PC-3 (cell line): ENCODE measurements at places on chromosomes 4 and X. TPM values are rescaled to one million over a fixed set of nuclear protein-coding genes. Genes with fewer than 3 reads are reported as not detected.

DNA sequence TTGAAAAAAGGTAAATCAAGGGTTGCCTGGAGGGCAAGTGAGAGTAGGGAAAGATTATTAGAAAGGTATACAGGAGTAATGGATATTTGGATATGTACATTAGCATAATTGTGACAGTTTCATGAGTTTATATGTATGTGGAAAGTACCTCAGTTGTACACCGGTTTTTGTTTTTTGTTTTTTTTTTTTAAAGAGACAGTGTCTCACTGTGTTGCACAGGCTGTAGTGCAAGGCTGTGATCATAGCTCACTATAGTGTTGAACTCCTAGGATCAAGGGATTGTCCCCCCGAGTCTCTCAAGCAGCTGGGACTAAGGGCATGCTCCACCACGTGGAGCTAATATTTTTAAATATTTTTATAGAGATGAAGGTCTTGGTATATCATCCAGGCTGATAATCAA is 15.3 kb upstream of the HPGD start:
- no peak overlapping the region for H3K4me3 ChIP-seq
- peaks cover 19% of the 10 kb centered on the region for H3K4me1 ChIP-seq
- DNase-seq: no peak
- no peaks in the 10 kb centered on the region for H3K27me3 ChIP-seq

GRCh38 chrX:46218373-46218772 is 326.8 kb downstream of the ZNF674 start:
- DNase-seq: no peak
- H3K27ac ChIP-seq: no peak overlapping the region
- no peak overlapping the region for H3K4me3 ChIP-seq
- H3K36me3 ChIP-seq: no peaks in the 10 kb centered on the region
- H3K4me1 ChIP-seq: no peaks in the 10 kb centered on the region
- H3K27me3 ChIP-seq: no peaks in the 10 kb centered on the region

DNA sequence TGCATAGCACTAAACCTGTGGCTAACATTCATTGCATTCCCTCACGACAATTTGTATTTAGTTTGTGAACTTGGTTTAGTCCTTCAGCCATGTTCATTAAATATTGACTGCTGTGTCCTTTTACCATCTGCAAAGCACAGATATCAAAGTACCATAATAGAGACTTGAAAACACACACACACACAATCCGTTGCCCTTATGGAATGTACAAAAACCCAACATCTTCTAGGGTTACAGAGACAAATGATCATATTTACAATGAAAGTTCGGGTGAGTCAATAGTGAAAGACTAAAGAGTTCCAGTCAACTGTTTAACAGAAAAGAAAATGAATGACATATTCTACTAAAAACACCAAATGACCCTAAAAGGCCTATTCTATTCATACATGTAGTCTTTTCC is 50.8 kb upstream of the TXK start:
- H3K27me3 ChIP-seq: no peaks in the 10 kb centered on the region
- no peak overlapping the region for H3K4me3 ChIP-seq
- H3K27ac ChIP-seq: no peak overlapping the region
- H3K4me1 ChIP-seq: no peaks in the 10 kb centered on the region

- DNase-seq: no peak
- no peak overlapping the region for H3K27ac ChIP-seq
- H3K27me3 ChIP-seq: no peaks in the 10 kb centered on the region
- H3K36me3 ChIP-seq: no peaks in the 10 kb centered on the region
These were observed 395.9 kb upstream of the INTU start for GRCh38 chr4:127236889-127237288.

- H3K27me3 ChIP-seq: no peaks in the 10 kb centered on the region
- no peaks in the 10 kb centered on the region for H3K4me1 ChIP-seq
- no peaks in the 10 kb centered on the region for H3K36me3 ChIP-seq
- H3K4me3 ChIP-seq: peak within 1 kb of the TSS; percentile 50
These were observed at the start of gene BEX1 for GRCh38 chrX:103063918-103064434. Gene BEX1, minus strand, starts transcription at chrX:103064171. Its CDS starts 897 bp downstream, at chrX:103063274.

Gene PNMA3
- total RNA-seq: not detected in 2 replicates

Gene PCDH7
- 1.8 and 1.9 TPM in 2 replicates for total RNA-seq

Gene CFI
- not detected in 2 replicates for total RNA-seq

Gene AVPR2
- not detected in 2 replicates for total RNA-seq

DNA sequence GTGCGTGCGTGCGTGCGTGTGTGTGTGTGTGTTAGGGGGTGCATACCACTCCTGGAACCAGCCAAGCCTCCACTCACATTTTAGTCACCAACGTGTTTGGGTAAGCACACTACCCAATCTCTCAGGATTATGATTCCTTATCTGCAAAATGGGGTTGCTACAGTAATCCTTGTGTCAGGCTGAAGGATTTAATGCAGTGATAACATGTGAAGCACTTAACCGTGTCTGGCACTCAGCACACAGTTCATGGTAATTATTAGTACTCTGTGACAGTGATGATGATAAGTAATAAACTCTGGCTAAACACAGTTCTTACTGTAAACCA is 57.3 kb downstream of the CLDN22 start:
- peaks cover 9% of the 10 kb centered on the region; the same call in 1 of the 2 replicates for H3K36me3 ChIP-seq
- H3K4me3 ChIP-seq: no peak overlapping the region
- peaks cover 20% of the 10 kb centered on the region for H3K4me1 ChIP-seq
- H3K27ac ChIP-seq: no peak overlapping the region
- H3K27me3 ChIP-seq: no peaks in the 10 kb centered on the region
- no peak for DNase-seq

GRCh38 chr4:121838136-121838535 is 14.5 kb upstream of the CCNA2 start:
- H3K27ac ChIP-seq: no peak overlapping the region
- H3K27me3 ChIP-seq: no peaks in the 10 kb centered on the region
- no peak for DNase-seq
- H3K4me1 ChIP-seq: no peaks in the 10 kb centered on the region
- no peaks in the 10 kb centered on the region for H3K36me3 ChIP-seq
- H3K4me3 ChIP-seq: no peak overlapping the region

GRCh38 chr4:94852616-94853015 is 94.9 kb downstream of the BMPR1B start:
- no peak for DNase-seq
- no peaks in the 10 kb centered on the region for H3K27me3 ChIP-seq
- H3K27ac ChIP-seq: no peak overlapping the region
- no peak overlapping the region for H3K4me3 ChIP-seq
- no peaks in the 10 kb centered on the region for H3K4me1 ChIP-seq
- H3K36me3 ChIP-seq: no peaks in the 10 kb centered on the region

DNA sequence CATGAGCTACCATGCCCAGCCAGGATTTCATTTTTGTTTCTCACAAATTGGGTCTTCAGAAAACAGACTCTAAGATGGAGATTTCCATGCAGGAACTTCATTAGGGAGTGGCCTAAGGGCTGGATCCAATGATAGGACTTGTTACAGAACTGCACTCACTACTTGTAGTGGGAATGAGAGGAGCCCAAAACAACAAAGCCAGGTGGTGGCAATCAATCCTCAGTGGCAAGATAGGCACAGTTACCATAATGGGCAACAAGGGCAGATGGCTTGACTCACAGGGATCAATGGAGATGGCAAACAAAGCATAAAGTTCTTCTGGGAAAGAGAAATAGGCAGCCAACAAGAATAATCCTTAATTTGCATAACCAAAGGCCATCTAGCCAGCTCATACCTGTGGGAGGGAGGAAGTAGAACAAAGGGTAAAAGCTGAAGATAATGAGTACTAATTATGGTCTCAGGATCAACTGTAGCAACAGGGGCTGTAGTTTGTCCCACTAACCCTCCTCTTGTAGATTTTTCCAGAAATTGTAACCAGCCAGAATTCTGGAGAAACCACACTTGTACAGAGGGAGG is 72.8 kb upstream of the MAPK10 start:
- no peak overlapping the region for H3K4me3 ChIP-seq
- H3K27ac ChIP-seq: no peak overlapping the region
- no peaks in the 10 kb centered on the region for H3K27me3 ChIP-seq
- no peaks in the 10 kb centered on the region for H3K36me3 ChIP-seq
- no peaks in the 10 kb centered on the region for H3K4me1 ChIP-seq

DNA sequence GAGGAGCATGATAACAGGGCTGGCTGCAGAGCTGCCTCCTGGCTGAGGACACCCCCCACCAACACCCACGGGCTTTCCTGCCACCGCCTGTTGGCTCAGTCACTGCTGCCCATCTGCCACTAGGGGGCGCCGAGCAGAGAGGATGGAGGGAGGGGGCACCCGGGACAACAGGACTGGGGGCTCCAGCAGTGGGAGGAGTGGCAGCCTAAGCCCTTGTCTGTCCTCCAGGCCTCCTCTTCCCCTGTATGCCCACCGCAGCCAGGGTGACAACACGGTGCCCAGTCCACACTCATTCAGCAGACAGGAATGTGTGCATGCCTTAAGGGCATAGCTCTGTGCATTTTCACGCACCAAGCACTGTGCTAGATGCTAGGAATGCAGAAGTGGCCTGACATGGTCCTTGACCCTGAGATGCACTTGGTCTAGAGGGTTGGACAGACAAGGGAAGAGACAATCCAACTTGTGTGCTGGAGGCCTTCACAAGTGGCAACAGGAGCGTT is 149.9 kb downstream of the AMMECR1 start:
- DNase-seq: peak; percentile 30
- H3K36me3 ChIP-seq: peaks cover 12% of the 10 kb centered on the region
- H3K27ac ChIP-seq: no peak overlapping the region

Gene GUCY1A1
- 9.2 and 9.3 TPM in 2 replicates for total RNA-seq

- no peak for DNase-seq
- no peaks in the 10 kb centered on the region for H3K4me1 ChIP-seq
- no peaks in the 10 kb centered on the region for H3K27me3 ChIP-seq
- H3K27ac ChIP-seq: no peak overlapping the region
- no peaks in the 10 kb centered on the region for H3K36me3 ChIP-seq
These were observed 181.8 kb downstream of the DCLK2 start for GRCh38 chr4:150259861-150260567.

GRCh38 chrX:20111271-20111670 is 5.4 kb downstream of the MAP7D2 start:
- H3K27me3 ChIP-seq: no peaks in the 10 kb centered on the region
- H3K27ac ChIP-seq: no peak overlapping the region
- H3K36me3 ChIP-seq: no peaks in the 10 kb centered on the region
- no peak overlapping the region for H3K4me3 ChIP-seq
- DNase-seq: no peak

DNA sequence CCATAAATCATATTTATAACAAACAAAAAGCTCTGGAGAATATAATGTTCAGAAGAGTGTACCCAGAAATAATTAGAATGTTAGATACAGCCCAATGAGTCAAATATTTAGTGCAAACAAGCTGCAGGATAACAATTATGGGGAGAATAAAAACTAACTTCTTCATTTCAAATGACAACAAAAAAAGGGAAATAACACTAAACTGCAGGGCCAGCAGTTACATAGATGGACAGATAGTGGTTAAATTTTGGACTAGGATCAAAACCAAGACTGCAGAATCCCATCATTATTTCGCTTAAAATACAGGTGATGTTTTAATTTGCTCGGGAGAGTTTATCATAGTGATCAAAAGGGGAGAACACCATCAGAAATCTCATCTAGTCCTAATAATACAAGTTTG is 617 bp upstream of the GPR34 start:
- no peak overlapping the region for H3K27ac ChIP-seq
- no peaks in the 10 kb centered on the region for H3K27me3 ChIP-seq
- no peak for DNase-seq
- H3K4me1 ChIP-seq: no peaks in the 10 kb centered on the region
- no peaks in the 10 kb centered on the region for H3K36me3 ChIP-seq

DNA sequence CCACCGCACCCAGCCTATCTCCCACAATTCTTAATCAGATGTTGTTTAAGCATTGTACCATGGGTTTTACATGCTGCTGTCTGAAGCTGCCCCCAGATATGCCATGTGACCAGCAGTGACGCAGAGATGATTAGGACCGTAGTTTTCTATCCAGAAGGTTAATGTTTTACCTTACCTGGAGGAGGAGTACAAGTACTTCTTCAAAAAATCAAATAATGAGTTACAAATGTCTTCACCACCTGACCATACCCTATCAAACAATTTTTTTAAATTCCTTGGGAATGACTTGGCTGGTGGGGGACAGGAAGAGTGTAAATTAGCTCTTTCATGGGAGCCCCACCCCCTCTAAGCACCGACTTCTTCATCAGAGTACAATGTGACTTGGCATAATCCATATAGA is 16.2 kb upstream of the SGMS2 start:
- H3K4me3 ChIP-seq: no peak overlapping the region
- H3K4me1 ChIP-seq: no peaks in the 10 kb centered on the region
- no peaks in the 10 kb centered on the region for H3K27me3 ChIP-seq
- DNase-seq: no peak

DNA sequence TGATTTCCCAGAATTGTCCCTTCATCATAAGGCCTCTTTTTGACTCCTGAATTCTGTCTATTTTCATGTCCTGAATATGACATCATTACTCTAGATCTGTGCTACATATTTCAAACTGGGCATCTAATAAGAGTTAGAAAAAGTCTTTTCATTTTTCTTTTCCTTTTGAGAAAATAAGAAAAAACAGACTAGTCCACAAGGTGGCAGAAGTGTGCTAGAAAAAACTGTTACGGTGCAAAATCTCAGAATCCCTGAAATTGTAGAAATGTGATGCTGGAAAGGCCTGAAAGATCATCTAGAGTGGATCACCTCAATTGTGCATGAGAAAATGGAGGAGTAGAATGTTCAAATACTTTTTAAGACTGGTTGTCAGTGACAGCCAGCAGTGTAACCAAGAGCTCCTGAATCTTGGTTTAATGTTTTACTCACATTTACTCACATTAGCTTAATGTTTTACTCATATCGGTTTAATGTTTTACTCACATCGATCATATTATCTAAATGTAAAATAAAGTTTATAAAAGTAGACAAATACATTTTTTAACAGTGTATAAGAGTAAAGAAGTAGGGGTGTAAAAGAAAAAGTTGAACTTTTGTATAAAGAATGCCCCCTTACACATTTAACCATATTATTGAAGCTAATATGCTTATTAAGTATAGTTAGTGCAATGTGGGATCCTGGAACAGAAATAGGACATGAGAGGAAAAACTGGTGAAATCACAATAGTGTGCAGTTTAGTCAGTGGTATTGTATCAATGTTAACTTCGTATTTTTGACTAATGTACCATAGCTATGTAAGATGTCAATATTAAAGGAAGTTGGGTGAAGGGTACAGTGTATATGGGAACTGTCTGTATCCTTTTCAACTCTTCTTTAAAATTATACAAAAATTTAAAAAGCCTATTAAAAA is 15.2 kb downstream of the ASB11 start:
- no peaks in the 10 kb centered on the region for H3K4me1 ChIP-seq
- H3K27ac ChIP-seq: no peak overlapping the region
- no peak overlapping the region for H3K4me3 ChIP-seq
- no peaks in the 10 kb centered on the region for H3K27me3 ChIP-seq
- no peaks in the 10 kb centered on the region for H3K36me3 ChIP-seq

Gene FAM50A
- 53.8 and 76.7 TPM in 2 replicates for total RNA-seq

DNA sequence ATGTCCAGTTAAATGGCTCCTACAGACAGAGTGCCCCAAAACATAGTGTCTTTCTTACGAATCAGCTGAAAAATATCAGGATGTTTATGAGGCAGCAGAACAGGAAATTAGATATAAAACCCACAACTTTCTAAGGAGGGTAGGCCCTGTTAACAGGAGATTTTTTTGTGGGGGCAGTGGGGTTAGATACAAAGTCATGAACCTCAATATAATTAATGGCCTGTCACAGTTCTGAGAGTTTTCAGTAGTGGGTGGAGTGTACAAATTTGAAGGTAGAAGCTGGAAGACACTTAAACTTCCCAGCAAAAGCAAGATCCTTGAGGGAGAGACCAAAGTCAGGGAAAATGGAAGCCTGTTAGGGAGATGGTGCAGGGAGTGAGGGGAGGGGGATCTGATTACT is 17.4 kb downstream of the PAGE4 start:
- H3K4me3 ChIP-seq: no peak overlapping the region
- H3K4me1 ChIP-seq: no peaks in the 10 kb centered on the region
- H3K27me3 ChIP-seq: peaks cover 30% of the 10 kb centered on the region
- DNase-seq: no peak
